RKO (cell line): ENCODE measurements at places on chromosomes 13 and 19.

DNA sequence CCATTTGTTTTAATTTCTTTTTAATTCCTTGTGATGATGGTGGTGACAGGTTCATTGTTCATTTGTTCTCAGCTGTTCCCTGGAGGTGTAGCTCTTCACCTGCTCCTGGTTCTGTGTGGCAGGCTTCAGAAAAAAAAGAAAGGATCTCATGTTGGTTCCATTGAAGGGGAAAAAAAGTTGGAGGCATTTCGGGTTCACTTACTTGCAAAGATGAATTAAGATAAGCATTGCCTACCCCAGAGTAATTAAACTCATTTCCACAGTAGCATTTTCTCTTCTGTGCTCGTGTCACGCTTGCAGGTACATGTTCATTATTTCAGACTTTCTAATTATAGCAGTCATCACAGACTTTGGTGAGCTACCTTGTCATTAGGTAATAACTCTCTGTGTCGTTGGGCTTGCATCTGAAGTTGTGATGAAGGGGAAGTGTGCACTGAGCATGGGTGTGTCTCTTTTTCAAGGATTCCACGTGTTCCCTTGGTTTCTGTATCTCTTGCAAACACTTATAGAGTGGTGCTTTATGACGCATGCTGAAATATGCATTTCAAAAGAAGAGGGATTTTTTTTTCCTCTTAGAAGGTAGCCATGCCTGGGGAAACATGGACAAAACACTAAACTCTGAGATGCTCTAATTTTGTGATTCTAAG lies 69.1 kb downstream of the MTUS2 start:
- DNase-seq, result no peak

DNA sequence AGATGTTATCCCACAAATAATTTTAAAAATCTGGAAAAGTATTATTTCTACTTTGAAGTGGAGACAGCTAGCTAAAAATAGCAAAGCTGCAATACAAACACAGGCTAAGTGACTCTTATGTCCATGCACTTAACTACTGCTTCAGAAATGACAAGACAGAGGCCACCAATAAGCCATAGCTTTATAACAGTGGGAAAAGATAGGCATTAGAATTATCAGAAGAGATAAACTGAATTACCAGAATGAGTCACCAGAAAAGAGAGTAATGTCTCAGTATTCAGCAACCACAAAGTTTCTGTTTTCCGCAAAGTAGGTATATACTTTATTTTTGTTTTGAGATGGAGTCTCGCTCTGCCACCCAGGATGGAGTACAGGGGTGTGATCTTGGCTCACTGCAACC lies 17.1 kb downstream of the CLN5 start:
- no peak for DNase-seq

- no peak for DNase-seq
Observed at GRCh38 chr19:566403-566802, 6.0 kb upstream of the BSG start.

GRCh38 chr19:1063909-1064660 lies 2.9 kb upstream of the ARHGAP45 start:
- DNase-seq, result no peak

DNA sequence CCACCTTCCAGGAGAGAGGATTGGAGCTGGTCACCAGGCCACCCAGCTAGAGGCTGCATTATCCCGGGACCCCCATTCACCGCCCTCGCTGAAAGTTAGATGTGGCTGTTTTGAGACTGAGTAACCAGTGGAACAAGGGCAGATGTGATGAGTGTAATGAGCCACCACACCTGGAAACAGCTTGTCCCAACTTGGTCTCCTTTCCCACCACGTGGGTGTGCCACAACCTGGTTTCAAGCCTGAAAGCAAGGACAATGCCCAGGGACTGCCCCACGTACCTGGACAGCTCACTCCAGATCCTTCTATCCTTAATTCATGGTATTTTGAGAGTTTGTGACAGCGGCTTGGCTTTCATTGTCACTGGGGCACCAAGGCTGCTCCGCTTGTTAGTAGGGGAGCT lies 7.0 kb downstream of the LGI4 start:
- no peak for DNase-seq

DNA sequence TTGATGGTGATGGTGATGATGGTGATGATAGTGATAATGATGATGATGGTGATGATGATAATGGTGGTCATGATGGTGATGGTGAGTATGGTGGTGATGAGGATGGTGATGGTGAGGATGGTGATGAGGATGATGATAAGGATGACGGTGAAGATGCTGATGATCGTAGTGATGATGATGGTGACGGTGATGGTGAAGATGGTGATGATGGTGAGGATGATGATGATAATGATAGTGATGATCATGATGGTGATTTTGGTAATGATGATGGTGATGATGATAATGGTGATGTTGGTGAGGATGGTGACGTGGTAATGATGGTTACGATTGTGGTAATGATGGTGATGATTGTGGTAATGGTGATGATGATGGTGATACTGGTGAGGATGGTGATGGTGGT lies 10.8 kb upstream of the BCAT2 start:
- DNase-seq, result no peak

GRCh38 chr19:28074773-28075172 lies 1138.2 kb downstream of the UQCRFS1 start:
- no peak for DNase-seq

- no peak for DNase-seq
Observed at GRCh38 chr13:62093984-62094780, 678.5 kb upstream of the PCDH20 start.

DNA sequence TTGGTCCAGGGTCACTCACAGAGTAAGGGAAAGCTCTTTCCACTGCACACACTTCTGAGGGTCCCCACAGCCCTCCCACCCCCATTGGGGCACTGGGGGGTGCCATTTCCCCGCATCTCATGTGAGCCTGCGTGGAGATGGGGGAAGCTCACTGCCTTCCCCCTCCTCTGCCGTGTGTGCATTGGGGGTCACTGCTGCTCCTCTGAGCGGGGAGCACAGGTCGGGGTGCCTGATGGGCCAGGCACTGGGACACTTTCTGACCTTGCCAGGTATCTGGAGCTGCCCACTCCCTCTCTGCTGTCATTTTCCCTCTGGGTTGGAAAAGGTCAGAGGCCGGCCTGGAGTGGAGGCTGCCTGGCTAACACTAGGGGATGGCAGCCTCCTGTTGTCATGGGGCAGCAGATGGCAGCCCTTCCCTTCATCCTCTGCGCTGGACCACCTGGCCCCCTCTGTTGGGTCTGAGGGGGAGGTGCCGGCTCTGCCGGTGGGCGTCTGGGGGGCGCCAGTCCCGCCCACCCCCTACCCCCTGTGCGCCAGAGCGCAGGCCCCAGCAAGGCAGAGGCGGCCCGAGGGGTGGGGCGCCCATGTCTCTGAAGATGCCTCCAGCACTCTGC lies 9.1 kb downstream of the SSBP4 start:
- no peak for DNase-seq

DNA sequence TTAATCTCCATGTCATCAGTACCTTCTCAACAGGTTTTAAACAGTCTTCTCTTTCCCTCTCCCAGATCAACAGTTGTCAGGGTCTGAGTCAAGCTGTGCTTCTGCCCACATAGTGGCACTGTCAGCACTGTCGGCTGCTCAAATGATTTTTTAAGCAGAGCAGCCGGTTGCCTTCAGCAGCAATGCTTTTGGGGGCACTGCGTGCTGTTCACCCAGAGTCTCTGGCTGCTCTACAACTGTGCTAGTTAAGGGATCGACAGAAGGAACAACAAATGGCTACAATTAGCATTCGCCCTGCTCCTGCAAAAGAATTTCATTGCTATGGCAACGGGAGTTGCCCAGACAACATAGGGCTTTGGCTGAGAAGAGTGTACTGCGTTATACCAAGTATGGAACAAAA lies 412.9 kb downstream of the DIAPH3 start:
- DNase-seq, result no peak

DNA sequence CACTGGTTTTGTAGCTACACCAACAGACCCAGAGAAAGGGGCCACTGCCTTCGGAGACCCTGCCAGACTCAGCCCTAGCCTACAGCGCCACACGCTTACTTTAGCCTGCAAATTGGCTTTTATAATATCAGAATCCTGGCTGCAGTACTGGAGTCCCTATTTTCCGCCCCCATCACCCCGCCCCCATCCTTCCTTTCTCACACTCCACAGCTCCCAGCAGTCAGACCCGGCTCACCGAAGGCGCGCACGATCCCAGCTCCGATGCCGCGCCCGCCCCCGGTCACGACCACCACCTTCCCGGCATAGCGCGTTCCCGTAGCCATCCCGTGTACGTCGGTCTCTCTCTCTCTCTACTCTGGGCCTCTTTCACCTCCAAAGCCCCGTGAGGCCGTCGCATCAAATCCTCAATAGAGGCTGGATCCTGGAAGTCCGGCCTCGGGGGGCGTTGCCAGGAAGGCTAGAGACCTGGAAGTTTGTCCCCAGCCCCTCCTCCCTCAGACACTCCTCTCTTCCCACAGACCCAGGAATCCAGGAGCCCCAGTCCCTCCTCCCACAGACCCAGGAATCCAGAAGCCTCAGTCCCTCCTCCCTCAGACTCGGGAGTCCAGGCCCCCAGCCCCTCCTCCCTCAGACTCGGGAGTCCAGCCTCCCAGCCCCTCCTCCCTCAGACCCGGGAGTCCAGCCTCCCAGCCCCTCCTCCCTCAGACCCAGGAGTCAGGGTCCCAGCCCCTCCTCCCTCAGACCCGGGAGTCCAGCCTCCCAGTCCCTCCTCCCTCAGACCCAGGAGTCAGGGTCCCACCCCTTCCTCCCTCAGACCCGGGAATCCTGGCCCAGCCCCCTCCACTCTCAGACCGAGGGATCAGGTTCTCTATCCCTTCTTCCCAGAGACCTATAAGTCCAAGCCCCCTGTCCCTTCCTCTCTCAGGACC lies at the start of gene HSD17B14:
Gene HSD17B14, minus strand, starts transcription at position 403 of the 929 bp plus-strand sequence. Its CDS starts 80 bp downstream, at position 323.
- no peak for DNase-seq

GRCh38 chr19:29404951-29405727 lies 120.7 kb upstream of the VSTM2B start:
- DNase-seq, result no peak

DNA sequence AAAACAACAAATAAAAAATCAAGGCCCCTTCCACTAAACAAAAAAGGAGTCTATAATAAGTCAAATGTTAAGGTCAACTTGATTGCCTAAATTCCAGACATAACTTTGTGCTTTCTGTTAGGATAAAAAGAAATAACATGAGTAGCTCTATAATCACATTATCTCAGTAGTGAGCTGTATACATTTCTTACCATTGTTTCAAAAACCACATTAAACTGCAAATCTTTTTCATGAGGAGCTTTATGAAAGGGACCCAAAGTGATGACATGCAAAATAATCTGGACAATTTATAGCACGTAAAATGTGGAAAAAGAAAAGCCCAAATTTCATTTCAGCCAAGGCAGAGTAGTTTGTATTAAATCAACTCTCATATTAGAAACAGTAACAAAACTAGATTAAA lies 269.2 kb downstream of the KLF12 start:
- DNase-seq, result no peak

DNA sequence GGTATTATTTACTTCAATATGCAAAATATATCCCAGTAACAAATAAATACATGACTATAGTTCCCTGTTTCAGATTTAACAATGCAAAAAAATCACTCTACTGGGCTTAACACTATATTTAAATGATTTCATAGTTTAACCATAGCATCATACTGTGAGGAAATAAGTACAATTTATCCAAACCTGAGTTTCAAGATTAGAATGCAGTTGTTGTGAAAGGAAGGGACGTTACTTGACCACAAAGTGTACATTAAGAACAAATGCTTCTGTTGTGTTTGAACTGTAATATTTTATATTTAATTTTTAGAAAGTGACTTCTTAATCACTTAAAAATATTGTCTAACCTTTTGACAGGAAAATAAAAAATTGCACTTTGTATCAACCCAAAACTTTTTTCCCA lies 1747.9 kb upstream of the SPRY2 start:
- DNase-seq, result no peak

- DNase-seq, result no peak
Observed at GRCh38 chr13:27765650-27766049, 26.6 kb upstream of the GSX1 start.

DNA sequence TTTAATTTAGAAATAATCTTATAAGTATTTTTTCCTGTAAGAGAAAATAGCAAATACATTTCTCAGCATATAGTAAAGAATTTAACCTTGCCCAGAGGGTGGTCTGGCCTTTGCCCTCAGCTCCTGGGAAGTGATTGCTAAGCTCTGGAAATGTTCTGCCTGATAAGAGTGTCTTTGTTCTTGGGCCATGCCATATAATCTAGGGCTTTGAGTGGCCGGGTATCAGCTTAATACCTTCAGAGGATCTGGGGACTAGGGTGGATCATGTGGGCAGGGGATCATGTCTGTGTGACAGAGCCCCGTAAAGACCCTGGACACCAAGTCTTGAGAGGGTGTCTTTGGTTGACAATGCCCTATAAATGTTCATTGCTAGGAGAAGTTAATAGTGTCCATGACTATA lies 1032.4 kb upstream of the MIR17HG start:
- DNase-seq, result no peak

GRCh38 chr19:29393915-29394460 lies 131.8 kb upstream of the VSTM2B start:
- DNase-seq, result peak; percentile 21
